Kidney tubule cell (primary cell): ENCODE measurements at places on chromosomes 4 and X.

DNA sequence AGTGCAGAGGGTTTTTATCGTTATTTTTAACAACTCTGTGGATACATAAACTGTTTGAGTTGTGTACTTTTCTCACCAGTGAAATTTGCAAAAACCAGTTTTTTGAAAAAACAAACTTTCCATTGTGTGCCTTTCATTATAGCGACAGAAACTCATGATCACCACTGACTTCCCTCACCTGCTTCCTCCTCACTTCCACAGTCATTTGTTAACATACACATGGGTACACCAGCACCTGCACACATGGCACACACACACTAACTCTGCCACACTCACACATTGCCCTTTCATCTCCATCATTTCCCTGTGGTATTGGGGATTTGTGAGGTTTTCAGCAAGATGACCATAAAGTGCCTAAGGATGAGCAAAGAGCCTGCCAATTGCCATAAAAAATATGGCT lies 20.6 kb downstream of the CLDN22 start:
- DNase-seq, result no peak

GRCh38 chr4:137510557-137511265 lies 21.6 kb downstream of the PCDH18 start:
- peak; percentile 52 for DNase-seq

GRCh38 chr4:152021788-152022438 lies 261.1 kb upstream of the GATB start:
- DNase-seq, result no peak

GRCh38 chrX:136766785-136767103 lies 14.0 kb downstream of the ARHGEF6 start:
- no peak for DNase-seq

- DNase-seq, result no peak
These were observed 27.0 kb upstream of the IL2 start for GRCh38 chr4:122483481-122483880.

DNA sequence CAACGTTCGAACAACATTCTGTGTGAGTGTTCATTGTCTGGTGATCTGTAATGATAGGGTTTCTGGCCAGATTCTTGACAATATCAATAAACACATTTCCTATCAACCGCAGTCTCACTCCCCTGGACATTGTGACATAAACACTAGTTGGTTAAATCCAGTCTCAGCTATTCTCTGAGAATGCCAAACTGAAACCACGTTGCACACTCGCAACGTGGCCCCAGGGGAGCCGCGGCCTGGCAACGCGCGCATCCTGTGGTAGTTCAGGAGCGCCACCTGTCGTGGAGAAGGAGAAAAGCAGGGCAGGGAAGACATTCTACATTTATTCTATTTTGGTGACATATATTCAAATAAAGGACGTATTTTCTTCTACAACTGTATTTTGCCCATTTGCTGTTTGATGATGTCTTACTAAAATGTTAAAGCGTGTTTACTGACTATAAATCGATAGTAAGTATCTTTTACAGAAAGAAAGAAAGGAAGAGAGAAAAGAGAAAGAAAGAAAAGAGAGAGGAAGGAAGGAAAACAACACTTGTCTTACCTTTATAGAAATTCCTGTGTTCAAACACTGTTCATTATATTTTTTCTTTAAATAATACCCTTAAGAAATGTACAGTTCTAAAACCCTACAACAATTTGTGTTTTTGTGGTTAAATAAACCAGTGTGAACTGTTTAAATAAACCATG lies 738.3 kb upstream of the FRG1 start:
- peak; percentile 61 for DNase-seq

DNA sequence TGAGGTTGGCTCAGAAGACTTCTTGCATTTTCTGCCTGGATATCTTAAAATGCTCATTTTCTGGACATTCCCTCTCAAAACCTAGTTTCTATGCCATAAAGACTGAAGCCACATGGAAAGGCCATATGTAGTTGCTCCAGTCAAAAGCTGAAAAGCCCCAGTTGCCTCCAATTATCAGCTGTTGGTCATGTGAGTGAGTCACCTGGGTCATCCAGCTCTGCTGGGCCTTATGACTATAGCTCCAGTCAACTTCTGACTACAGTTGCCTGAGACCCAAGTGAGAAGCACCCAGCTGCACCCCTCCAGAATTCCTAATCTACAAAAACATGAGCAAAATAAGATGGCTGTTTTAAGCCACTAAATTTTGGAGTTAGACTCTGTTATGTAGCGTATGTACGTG lies 41.9 kb downstream of the HELQ start:
- no peak for DNase-seq

- DNase-seq, result no peak
These were observed 1.0 kb upstream of the IGBP1 start for GRCh38 chrX:70132224-70132623.

- peak; percentile 6 for DNase-seq
These were observed 121.4 kb downstream of the GPAT3 start for GRCh38 chr4:83657336-83657735.

DNA sequence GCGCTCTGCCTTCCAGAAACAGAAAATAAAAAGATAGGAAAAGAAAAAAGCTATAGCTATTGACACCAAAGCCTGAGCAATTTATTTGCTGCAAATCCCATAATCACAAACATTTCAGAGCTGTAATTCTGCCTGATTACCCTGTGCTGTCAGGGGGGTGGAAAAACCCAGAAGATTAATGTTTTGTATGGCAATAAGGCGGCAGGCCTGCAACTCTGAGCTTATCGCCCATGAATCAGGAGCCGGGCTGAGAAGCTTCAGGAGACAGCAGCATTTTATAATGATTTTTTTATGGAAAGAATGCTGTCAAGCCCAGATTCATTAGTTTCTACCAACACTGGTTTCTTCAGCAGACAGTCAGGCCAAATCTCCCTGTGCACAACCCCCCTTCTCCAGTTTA lies 82.6 kb upstream of the TMEM164 start:
- DNase-seq, result no peak

GRCh38 chrX:9172464-9172850 lies 138.5 kb upstream of the FAM9B start:
- peak; percentile 69 for DNase-seq

- DNase-seq, result peak; percentile 39
These were observed 213.1 kb upstream of the MID1 start for GRCh38 chrX:10833299-10834169.

- peak; percentile 36 for DNase-seq
These were observed 67.6 kb upstream of the TMEM150C start for GRCh38 chr4:82629238-82630000.

GRCh38 chrX:154458116-154458953 lies at the start of gene PLXNA3:
TSS of gene PLXNA3 (plus strand) at chrX:154458281. CDS start at chrX:154460184, 1,903 bp downstream.
- DNase-seq, result peak; percentile 50

DNA sequence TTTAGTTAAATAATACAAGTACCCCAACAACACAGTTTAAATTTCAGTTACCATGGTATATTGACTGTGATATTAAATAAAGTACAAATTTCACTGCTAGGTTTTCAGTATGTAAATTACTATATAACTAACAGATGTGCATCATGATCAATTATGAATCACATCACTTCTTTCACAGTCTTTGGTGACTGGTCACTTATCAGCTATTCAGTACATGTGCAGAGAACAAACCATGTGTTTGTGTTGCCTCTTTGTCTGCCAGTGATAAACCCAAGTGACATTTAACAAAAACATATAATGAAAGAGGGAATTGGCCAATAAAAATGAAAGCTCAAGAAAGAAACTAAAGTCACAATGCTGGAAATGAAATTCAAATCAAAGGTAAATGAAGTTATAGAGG lies 249.3 kb downstream of the CHIC1 start:
- peak; percentile 12 for DNase-seq

DNA sequence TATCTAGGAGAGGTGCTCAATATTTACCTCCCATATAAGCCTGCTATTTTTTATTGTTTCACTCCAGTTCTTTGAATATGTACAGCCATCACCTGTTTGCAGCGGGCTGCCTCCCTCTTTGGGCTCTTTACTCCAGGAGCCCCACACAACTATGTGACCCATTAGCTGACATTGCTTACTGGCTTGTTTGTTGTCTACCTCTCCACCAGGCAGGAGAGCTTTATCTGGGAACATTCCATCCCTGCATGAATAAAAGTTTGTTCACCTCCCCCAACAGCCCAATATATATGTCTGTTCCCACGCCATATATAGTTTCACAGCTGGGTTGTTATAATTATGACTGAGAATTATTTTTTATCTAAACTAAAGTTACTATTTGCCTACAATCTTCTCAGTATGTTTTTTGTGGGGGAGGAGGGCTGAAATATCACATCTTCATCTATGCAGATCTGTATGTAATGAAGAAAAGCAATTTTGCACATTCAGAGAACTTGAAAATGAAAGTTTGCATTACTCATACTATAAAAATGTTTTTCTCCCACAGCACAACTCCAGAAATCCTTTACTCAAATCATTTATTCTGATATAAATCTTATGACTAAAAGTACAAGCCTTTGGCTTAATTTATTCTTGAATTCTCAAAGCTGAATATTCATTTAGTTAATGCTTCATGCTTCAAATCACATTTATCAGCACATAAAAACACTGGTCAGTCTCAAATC lies 61.2 kb upstream of the DAPP1 start:
- DNase-seq, result no peak

DNA sequence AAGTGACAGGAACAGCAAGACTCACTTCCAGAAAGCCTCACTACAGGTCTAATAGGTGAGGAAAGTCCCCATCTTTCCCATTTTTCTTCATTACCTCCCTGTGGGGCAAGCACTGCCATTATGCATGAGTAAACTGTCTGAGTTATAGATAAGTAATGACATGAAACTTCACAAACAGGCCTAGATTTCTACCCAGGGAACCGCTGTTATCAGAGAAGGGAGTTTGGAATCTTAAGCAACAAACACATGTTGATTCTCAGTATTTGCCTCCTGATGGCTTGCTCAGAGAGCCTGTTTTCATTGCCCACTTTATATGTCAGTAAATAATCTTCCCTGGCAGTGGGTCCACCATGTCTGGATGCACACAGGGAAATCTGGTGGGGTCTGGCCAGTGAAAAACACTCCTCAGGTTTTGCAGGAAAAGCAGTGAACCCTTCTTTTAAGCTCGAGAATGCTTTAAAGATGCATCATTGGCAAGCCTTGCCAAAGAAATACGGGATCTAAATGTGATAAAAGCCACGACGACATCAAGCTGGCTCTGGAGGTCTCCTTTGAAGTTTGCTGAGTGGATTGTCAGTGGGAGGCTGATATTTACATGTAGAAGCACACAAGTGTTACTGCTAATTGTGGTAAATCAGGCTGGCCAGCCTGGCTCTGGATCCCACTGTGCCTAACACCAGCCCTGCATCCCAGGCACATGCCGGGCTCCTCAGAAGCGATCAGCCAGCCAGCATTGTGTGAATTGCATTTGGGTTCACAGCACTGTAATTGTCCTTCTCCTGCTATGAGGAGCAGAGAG lies 25.2 kb downstream of the PDGFRA start:
- no peak for DNase-seq

DNA sequence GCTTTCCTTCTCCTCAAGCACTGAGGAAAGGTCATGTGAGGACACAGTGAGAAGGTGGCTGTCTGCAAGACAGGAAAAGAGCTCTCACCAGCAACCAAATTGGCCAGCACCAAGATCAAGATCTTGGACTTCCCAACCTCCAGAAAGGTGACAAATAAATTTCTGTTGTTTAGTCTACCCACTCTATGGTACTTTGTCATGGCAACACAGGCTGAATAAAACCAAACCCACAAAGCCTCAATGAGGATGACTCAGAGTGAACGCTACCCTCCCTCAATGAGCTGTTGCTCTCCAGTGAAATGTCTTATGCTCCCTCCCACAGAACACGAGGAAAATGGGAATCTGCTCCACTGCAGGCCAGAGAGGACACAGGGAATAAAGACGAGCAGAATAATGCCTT lies 244.1 kb downstream of the RAB28 start:
- peak; percentile 54 for DNase-seq

DNA sequence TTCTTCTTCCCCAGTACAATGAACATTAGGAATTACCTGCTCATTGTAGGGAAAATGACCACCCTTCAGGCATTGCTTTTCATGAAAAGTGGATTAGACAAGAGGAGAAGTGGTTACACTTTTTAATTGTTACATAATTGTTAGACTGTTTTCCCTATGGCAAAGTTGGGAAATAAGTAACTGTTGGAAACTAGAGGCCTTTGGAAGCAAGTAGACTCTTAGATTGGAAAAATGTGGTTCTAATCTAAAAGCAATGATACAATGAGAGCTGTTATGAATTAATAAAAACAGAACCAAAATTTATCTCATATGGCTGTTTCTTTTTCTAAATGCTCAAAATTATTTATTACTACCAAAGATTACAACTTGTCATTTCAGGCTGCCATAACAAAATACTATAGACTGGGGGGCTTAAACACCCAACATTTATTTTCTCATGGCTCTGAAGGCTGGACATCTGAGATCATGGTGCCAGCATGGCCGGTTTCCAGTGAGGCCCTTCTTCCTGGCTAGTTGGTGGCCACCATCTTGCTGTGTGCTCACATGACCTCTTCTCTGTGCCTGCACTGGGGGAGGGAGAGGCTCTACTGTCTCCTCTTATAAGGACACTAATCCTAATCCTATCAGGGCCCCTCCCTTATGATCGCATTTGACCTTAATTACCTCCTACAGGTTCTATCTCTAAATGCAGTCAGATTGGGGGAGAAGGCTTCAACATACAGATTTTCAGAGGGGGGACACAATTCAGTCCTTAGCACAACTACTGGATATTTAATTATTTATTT lies 12.5 kb downstream of the CC2D2A start:
- no peak for DNase-seq

GRCh38 chr4:113810906-113811305 lies 49.4 kb upstream of the CAMK2D start:
- DNase-seq, result no peak

DNA sequence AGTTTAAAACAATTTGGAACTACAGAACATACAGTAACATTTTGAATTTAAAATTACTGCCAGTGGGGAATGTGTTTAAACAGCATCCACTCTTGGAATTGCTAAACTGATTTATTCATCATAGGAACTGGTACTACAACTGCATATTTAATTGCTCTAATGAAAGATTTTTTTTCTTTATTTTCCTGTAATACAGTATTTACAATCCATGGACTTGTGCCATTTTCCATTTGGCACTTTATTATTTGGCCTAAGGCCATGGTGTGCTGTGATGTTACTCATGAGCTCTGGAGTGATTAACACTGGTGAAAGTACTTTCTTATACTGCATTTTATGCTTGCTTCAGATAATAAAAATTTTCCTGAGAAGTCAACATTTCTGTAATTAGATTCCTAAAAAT lies 69.7 kb upstream of the NUDT6 start:
- DNase-seq, result peak; percentile 11

GRCh38 chr4:82833696-82834313 lies 35.2 kb upstream of the SCD5 start:
- DNase-seq, result peak; percentile 80

- DNase-seq, result no peak
These were observed 5.7 kb downstream of the AFM start for GRCh38 chr4:73487233-73487632.

DNA sequence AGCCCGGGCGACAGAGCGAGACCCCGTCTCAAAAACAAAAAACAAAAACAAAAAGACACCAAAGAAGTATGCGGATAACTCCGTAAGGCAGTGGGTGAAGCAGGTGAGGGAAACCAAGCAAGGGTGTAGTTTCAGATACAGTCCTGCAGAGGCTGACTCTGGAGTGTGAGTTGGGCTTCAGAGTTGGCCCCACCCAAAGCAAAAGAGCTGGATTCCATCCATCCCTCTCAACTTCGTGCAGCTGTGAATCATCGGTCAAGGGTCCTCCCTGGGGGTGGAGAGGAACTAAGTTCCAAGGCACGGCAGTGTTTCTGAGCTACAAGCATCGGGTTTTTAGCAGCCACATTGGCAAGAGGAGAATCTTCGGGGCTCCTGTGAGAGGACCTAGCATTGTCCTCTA lies 43.9 kb upstream of the FAM9A start:
- peak; percentile 77 for DNase-seq

- DNase-seq, result peak; percentile 64
These were observed 474.0 kb upstream of the NDST3 start for GRCh38 chr4:117560329-117560728.

GRCh38 chr4:168519576-168519975 lies 22.7 kb downstream of the PALLD start:
- DNase-seq, result no peak
